NCI-H2081 treated with DMSO at 0.1 percent for 48 hours (cell line): ENCODE measurements at places on chromosomes 3 and 15.

DNA sequence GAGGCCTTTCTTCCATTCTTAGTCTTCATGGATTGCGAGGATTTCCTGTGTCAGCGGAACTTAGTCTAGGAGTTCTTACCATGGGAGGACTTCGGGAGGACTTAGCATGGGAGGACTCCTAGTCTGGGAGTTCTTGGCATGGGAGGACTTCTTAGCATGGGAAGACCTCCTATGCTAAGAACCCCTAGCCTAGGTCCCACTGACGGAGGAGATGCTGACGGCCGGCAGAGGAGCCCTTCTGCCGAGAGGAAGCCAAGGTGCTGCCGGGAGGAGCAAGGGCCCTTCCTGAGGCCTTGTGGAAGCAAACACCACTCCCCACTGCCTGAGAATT lies 35.6 kb upstream of the LDHAL6B start:
- no peak for DNase-seq

DNA sequence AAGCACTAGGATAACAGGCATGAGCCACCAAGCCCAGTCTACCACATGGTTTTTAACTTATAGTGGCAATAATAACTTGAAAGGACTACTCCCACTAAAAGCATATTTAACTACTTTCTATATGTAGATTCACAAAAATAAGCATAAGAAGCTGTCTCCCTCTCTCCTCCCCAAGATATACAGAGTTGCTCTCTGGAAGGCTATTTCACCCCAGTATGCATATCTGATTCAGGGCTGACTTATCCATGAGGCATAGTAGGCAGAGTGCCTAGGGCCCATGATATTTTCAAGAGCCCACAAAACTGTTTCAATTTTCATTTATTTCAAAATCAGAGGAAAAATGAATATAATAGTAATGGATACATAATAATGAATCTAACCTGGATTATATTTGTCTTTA lies 20.5 kb downstream of the ATP8B4 start:
- no peak for DNase-seq

DNA sequence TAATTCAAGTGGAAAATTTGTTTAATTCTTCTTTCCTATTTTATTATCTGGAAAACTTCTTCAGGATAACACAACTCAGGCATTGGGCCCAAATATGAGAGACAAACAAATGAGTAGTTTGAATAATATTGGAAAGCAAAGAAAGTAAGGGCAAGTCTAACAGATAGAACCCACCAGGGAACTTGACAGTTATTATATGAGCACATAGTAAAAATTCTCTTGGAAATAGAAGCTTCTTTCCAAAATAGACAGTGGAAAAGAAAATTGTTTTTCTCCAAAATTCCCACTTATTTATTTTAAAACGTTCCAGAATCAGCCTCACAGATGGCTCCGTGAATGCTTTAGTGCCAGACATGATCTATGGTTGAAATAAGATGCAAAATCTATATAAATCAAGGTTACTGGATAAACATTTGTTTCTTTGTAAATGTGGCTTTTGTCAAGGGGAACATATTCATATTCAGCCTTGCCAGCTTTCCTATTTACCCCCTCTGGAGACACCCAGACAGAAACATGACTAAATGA lies 23.9 kb downstream of the LDHAL6B start:
- DNase-seq, result peak; percentile 27

GRCh38 chr3:61233746-61234145 lies 17.5 kb downstream of the FHIT start:
- no peak for DNase-seq

GRCh38 chr3:189502676-189503257 lies 128.4 kb upstream of the TP63 start:
- no peak for DNase-seq

DNA sequence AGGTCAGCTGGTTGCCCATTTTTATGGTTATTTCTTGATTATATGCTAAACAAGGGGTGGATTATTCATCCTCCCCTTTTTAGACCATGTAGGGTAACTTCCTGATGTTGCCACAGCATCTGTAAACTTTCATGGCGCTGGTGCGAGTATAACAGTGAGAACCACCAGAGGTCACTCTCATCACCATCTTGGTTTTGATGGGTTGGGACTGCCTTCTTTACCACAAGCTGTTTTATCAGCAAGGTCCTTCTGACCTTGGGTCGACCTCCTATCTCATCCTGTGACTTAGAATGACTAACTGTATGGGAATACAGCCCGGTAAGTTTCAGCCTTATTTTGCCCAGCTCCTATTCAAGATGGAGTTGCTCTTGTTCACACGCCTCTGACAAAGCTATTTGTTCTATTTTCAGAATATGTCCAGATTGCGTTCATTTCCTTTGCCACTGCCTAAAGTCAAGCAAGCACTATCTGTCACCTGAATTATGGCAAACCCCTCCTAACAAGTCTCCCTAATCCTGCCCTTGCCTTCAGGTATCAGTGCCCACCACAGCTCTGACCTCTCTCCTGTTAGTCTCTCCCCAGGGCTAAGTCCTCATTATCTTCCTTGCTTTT lies 308.5 kb downstream of the ROBO2 start:
- DNase-seq, result no peak

DNA sequence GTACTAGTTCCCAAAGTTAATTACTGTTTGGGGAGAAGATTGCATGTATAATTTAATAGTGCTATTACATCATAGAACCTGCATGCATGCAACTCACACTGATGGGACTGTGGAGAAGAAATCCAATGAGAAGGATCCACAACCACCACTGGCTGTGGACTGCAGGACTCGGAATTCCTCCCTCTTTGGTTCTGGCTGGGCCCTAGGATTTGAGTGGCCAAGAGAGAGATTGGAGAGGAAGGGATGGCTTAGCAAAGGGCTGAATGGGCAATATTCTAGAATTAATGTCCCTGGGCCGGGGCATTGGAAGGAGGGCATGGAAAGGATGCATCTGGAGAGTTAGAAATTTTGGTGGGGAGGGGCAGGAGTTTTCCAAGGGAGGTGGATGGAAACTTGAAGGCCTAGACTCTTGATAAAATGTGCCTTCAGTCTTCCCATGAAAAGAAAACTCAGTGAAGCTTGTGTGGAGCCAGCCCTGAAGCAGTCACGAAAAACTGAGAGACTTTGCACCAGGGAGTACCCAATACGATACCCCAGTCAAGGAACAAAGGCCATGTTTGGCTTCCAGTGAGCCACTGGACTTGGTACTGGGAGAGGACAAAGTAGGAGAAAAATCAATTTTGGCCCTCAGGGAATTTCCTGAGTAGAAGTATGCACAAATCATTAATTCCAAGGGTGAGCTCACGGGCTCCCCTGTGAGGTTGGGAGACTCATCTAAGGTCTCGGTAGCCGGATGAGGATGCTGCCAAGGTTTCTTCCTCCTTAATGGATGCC lies 31.4 kb upstream of the TPM1 start:
- no peak for DNase-seq

GRCh38 chr3:105365391-105366325 lies 1.1 kb upstream of the ALCAM start:
- DNase-seq, result peak; percentile 27

DNA sequence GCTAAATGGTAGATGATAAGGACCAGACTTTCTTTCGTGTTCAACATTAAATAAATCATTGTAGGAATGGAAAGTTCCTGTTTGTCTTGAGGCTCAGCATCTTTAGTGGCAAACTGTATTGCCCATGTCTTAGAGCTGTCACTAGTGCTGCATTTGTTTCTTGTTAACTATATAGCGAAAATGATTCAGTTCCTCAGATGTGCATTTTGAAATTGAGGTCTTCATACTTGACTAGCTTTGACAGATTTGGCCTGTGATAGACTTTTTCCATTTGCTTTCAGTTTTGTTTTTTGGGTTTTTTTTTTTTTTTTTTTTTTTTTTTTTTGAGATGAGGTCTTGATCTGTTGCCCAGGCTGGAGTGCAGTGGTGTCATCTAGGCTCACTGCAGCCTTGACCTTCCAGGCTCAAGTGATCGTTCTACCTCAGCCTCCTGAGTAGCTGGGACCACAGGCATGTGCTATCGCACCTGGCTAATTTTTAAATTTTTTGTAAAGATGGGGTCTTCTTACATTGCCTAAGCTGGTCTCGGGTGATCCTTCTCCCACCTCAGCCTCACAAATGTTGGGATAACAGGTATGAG lies 9.5 kb upstream of the RPLP1 start:
- no peak for DNase-seq

- DNase-seq, result no peak
Measured at GRCh38 chr15:25236143-25236860, 202.5 kb downstream of the UBE3A start.

DNA sequence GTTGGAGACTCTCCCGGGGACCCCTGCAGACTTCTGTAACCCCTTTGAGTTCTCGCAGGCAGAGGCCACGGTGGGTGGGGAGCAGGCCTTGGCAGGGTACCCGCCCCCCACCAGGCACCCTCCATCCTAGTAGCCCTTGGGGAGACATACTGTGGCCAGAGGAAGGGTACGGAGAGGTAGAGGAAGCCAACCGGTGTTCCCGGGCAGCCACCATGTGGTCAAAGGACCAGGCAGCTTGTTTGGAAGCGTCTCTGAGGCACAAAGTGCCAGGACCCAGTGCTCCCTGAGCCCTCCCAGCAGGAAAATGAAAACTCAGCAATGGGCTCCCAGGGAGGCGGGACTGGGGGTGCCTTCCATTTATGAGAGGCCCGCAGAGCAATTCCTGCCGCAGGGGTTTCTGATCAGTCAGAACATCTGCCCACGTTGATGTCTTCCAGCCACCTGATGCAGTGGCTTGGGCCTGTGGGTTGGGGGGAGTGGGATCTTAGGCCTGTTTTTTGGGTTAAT lies 53.0 kb upstream of the CGNL1 start:
- DNase-seq, result no peak

- no peak for DNase-seq
Measured at GRCh38 chr3:185717627-185718402, 107.0 kb downstream of the IGF2BP2 start.

GRCh38 chr3:49877716-49878115 lies 8.0 kb upstream of the CAMKV start:
- no peak for DNase-seq

GRCh38 chr15:64004587-64004986 lies 41.7 kb downstream of the DAPK2 start:
- DNase-seq, result no peak

DNA sequence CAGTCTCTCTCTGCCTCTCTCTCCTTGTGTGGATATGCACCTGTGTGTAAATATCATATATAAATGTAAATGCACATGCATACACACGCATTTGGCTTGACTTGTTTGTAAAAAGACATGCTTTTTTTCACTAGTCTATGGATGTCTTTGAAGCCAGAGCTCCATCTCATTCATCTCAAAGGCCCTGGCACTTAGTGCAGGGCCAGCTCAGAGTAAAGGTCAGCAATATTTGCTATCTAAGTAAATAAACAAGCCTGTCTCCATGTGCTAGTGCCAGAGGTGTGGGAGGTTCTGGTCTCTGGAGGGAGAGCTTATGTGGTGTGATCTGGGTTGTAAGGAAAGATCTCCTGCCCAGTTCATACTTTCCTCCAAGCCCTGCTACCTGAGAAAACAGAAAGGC lies 5.6 kb downstream of the CLSTN2 start:
- no peak for DNase-seq

GRCh38 chr3:30642849-30643361 lies 36.5 kb downstream of the TGFBR2 start:
- DNase-seq, result no peak

GRCh38 chr3:27677565-27677964 lies 44.6 kb downstream of the EOMES start:
- DNase-seq, result no peak

GRCh38 chr3:78725703-78726246 lies 1042.0 kb downstream of the ROBO1 start:
- no peak for DNase-seq

GRCh38 chr3:127835993-127836882 lies 13.9 kb upstream of the MGLL start:
- DNase-seq, result no peak

DNA sequence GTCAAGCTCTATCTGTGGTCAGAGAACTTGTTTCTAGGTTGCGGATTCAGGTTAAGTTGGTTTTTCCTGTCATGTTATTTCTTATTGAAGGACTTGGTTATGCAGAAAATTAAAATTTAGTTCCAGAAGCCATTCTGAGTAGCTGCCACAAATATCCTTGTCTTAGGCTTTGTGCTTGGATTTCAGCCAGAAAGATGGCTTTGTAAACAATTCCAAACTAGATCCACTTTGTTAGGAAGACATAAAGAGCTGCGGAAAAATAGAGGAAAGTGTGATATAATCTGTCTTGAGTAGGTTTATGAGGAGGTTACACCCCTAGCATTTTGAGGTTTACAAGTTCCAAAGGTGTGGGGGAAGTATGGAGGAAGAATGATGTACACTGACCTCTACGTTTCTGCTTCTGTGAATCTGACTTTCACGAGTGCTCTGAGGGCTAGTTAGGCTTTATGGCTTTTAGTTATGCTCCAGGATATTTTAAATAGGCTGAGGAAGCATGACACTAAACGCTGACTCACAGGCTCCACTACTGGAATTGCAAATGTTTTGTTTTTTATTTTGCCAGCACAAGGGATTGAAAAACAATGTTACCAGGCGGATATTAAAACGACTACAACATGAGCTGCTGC lies 46.3 kb upstream of the UTS2B start:
- DNase-seq, result no peak

DNA sequence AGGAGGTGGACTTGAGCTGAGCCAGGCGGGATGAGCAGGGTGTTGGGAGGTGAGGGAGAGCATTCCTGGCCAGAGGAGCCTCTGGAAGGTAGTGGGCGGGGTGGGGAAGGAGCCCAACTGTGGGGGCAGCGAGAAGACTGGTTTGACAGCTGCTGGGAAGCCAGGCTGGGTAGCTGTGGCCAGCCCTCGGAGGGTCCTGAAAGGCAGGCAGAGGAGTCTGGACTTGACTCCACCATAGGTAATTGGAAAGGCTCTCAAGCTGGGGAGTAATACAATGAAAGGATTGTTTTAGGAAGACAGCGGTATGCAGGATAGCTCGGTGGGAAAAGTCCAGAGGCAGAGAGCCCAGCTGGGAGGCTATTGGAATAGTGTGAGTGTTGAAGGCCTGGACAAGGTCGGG lies 17.2 kb downstream of the EPHB3 start:
- no peak for DNase-seq

DNA sequence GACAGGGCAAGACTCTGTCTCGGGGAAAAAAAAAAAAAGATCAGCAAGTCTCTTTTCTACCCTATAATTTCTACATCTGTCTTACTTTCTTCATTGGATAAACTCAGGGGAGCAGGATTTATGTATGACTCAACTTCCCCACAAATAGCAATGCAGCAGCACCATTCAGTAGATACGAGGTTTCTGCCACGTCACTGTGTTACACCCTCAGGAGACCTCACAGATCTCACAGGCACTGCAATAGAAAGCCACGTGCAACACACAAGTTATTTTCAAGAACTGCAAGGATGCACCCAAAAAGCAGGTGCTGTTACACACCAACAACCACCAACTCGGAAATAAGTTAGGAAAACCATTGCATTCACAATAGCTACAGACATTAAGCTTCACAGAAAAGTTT lies 30.2 kb downstream of the TSPAN3 start:
- no peak for DNase-seq

DNA sequence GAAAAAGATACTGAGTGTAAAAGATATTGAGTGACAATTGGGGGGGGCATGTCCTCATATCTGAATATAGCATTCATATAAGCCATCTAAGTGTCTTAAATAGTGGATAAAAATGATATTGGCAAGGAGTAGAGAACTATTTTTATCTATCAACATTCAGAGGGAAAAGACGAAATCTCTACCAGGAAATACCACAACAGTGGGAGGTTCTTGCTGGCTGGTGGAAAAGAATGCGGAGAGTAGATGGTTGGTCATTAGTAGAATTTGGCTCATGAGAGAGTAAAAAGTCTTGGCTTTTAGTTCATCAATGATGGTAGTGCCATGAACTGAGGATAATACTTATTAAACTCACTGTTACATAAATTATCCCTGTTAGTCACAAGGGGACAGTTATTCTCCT lies 4.8 kb upstream of the TCF12 start:
- no peak for DNase-seq

GRCh38 chr3:107975529-107976201 lies 115.2 kb downstream of the CD47 start:
- DNase-seq, result no peak
